ENCODE measurements at places on chromosomes 5 and 9.
A peak's percentile ranks its signal among the peaks of the same experiment; 100 is the strongest.

DNA sequence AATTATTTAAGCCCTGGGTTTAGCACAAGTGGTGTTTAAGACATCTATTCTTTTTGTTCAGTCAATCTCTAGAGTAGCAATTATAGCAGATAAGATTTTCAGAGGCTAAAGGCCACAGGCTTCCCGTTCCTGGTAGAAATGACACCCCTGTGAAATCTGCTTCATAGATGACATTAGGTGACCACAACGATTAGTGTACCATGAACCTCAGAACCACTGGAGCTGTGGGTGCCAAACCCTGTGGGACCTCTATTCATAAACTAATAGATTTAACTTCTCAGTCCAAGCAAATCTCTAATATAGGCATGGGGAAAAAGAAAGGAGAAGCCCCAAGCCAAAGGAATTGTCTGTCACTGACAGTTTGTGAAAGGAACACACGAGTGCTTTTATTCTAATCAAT, 207.4 kb downstream of the ARRDC3 start:
- DNase-seq, result no peak

DNA sequence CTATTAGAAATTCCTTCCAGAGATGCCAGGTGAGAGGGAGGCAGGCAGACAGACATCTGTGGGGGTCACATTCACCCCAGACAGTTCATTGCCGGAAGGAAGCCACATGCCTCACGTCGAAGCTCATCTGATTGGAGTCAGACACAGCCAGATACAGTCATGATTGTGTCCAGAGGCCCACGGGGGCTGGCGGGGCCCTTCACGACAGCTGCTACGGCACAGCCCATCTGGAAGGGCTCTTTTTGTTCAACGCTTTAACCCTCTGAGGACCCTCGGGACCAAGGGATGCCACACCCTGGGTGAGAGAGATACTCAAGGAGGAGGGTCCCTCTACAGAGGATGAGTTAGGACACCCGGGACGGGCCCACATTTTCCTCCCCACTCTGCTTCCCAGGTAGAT, 31.9 kb upstream of the GABRP start:
- DNase-seq, result no peak

GRCh38 chr5:125202871-125203438, 456.5 kb upstream of the ZNF608 start:
- no peak for DNase-seq

DNA sequence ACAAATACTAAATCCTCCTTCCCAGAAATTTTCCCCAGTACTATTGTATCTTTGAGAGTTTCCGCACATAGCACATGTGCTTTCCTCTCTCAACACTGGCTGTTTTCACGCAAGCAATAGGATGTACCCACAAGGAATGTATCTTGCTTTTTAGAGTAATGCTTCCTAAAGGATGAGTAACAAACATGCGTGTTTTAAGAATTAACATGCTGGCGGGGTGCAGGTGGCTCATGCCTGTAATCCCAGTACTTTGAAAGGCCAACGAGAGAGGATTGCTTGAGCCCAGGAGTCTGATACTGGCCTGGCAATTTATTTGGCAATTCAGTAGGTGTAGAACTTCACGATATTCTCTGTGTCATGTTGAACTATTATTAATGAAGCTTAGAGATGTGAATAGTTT, 4.6 kb downstream of the RUFY1 start:
- DNase-seq, result no peak

- no peak for DNase-seq
These were observed 27.4 kb upstream of the DENND4C start for GRCh38 chr9:19203058-19203457.

- DNase-seq, result no peak
These were observed 309.0 kb downstream of the MAN2A1 start for GRCh38 chr5:109998726-109999125.

DNA sequence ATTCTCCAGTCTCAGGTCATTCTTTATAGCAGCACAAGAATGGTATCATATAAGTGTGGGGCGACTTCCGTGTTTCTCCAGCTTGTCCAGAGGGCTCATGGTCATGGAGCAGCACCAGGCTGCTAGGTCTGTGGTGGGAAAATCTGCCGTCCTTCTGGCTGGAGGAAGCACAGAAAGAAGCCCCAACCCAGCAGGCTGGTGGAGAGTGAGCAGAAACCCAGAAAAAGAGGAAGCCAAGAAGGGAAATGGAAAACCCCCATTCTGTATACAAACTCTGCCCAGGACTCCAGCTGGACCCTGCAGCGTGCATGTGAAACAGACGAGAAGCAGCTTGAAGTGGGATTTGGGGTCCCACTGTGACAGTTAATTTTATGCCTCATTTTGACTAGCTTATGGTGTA, 34.3 kb upstream of the OLFM1 start:
- no peak for DNase-seq

GRCh38 chr5:132387640-132388117, 18.2 kb downstream of the SLC22A5 start:
- DNase-seq, result peak; percentile 99

- DNase-seq, result peak; percentile 78
These were observed 11.8 kb downstream of the BTNL8 start for GRCh38 chr5:180910735-180911134.

DNA sequence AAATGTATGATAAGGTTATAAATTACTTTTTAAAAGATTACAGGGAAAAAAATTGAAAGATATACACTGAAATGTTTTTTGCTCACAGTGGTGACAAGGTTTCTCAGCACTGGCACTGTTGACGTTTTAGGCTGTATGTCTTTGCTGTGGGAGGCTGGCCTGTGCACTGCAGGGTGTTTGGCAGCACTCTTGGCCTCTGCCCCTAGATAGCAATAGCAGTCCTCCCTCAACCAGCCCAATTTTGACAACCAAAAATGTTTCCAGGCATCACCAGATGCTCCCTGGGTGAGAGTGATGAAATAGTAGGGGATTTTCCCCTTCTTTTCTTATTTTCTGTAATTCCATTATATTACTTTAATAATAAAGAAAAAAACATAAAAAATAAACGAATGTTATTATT, 3.3 kb downstream of the CD274 start:
- DNase-seq, result no peak

GRCh38 chr9:70945301-70945700, 176.1 kb downstream of the TRPM3 start:
- DNase-seq, result no peak

- DNase-seq, result no peak
These were observed 172.6 kb upstream of the ZNF608 start for GRCh38 chr5:124919076-124919475.

DNA sequence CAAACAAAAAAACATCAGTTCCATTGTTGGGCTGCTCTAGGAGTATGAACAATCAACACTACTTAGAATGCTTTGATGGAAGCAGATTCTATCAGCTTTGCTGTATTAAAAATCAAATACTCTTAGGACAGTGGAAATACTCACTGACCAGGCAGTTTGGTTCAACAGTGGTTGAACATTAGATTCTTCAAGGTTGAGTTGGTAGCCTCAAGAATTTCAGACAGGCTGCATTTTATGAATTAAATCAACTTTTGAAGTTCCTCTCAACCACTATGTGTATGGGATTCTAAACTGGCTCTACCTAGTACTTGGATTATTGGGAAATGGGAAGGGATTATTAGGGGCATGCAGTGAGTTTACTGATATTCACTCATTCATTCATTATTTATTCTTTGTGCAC, 35.0 kb downstream of the ACTBL2 start:
- DNase-seq, result no peak

DNA sequence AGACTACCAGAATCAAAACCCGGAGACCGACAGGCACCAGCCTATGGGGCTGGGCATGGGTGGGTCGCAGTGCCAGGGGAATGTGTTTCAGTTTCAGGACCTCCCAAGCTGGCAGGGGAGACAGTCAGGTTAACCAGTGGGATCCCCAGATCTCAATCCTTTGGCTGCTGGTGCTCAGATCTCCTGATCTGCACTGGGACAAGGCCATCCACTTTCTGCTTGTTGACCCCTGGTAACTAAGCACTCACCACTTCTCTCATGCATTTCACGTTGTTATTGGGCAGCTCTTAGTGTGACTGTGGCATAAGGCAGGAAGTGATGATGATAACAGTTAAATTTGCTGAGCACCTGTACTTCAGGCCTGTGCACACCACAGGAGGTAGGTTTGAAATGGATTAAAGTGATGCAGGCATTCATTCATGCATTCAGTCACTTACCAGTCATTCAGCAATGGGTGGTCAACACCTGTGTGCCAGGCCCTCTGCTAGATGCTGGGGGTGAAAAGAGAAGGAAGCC, 42.1 kb upstream of the STXBP1 start:
- peak; percentile 71 for DNase-seq

- no peak for DNase-seq
These were observed 25.2 kb downstream of the DPYSL3 start for GRCh38 chr5:147484708-147485020.

DNA sequence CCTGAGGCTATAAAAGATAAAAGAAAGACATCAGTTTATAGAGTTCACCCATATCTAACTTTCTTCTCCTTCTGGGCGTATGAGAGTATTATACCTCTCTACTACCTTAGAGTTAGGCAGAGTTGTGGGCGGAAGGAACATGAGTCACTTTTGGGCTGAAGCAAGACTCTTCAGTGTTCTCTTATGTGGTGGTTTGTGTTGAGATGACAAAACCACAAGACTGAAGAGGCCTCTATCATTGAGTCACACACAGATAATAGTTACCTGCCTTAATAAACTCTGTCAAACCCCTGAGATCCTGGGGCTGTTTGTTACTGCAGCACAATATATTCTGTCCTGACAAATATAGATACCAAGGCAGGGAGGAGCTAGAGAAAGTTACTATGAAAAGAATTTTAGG, 184.2 kb downstream of the EFNA5 start:
- DNase-seq, result peak; percentile 87

DNA sequence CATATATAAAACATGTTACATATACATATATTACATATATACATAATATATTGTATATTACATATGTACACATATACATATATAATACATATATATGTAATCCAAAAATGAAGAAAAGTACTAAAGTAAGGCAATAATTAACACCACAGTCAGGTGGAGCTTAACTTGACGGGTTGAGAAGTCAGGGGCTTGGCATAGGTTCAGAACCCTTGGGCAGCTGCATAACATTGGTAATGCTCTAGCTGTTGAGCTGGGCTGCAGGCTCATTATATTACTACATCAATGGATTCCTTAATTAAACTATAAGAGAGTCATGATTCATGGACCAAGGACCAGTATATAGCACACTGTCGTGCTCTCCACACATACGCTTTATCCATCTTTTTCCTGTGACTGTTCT, 435.2 kb upstream of the ADAMTS16 start:
- no peak for DNase-seq

- no peak for DNase-seq
These were observed 105.2 kb downstream of the DPYSL3 start for GRCh38 chr5:147404706-147405105.

DNA sequence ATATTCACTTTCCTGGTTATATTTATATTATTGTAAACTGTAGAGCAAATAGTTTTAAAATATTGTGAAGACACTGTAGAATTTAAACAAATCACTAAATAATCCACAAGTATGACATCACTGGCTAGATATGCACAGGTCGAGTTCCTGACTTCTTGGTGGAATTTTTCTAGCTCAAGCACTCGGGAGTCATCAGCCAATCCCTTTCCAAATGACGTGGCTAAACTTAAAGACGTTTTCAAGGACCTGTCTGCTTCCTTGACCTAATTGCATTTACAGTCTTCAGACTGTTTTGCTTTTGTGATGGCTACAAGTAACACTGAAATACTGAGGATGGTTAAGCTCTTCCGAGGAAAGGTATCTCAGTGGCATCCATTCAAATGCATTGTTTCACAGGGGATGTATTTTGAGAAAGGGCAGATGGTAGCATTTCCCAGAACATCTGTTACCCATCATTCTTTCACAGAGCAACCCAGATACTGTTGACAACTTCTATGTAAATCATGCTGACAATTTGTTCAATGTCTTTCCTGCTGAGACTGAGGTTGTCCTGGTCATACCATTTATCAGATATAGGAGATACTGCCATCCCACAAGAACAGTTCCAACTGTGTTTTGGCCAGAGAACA, 262.8 kb downstream of the CDH10 start:
- no peak for DNase-seq

DNA sequence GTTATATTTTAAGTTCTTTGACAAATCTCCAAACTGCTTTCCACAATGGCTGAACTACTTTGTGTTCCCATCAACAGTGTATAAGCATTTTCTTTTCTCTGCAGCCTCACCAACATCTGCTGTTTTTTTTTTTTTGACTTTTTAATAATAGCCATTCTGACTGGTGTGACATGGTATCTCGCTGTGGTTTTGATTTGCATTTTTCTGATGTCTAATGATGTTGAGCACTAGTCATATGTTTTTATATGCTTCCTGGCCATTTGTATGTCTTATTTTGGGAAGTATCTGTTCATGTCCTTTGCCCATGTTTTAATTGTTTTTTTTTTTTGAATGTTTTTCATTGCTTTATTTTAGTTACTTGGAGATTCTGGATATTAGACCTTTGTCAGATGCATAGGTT, 196.6 kb downstream of the PLK2 start:
- DNase-seq, result no peak

DNA sequence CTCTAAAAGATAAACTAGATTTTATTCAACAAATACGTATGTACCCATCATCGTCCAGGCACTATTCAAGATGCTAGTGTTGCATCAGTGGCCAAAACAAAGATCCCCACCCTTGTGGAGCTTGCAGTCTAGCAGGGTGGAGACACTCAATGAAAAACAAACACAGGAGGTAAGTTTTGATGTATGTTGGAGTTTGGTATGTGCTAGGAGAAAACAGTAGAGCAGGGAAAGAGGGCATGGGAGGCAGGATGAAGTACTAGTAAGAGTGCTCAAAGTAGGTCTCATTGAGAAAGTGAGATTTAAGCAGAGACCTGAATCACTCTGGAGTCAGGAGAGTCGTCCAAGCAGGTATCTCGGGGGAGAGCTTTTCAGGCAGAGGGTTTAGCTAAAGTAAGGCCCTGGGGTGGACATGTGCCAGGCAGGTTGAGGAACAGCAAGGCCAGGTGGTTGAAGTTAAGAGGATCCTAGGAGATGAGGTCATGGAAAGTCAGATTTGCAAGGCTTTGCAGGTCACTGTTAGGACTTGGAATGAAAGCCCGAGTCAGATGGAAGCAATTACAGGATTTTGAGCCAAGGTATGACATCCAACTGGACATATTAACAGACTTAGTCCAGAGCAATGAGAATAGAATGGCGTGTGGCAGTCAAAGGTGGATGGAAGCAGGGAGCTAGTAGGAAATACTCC, 9.2 kb downstream of the SNX18 start:
- no peak for DNase-seq

DNA sequence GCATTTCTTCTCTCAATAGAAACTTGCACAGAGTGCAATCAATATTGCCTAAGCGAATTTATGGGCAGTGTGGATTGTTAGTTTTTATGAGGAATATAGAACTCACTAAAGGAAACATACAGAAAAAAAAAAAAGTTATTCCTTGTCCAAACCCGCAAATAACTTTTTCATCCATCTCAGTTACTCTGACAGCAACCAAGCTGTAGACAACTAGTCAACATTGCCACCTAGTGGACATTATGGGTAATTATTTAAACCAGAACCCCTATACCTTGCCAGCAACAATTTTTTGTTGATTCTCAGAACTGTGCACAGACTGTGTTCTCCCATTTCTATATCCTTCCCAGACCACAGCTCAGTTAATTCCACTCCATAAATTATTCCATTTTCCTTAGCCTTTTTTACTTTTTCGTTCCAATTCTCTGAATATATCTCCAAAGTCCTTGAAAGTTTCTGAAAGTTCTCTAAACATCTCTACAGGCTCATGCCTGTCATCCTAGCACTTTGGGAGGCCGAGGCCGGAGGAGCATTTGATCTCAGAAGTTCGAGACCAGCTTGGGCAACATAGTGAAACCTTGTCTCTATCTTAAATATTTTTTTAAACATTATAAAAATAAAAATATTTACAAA, 2.6 kb upstream of the AFAP1L1 start:
- peak; percentile 68 for DNase-seq

GRCh38 chr5:159992566-159992965, 16.4 kb upstream of the TTC1 start:
- DNase-seq, result no peak
